ENCODE measurements at places on chromosomes 12 and 14. TPM values are rescaled to one million over a fixed set of nuclear protein-coding genes. Genes with fewer than 3 reads are reported as not detected.

The RFX4 gene
- total RNA-seq, result not detected

The NID2 gene
- total RNA-seq, result 69.5 TPM

The SLC6A15 gene
- total RNA-seq, result 2.3 TPM

The OTX2 gene
- total RNA-seq, result not detected

The LBHD2 gene
- not detected for total RNA-seq

The DTX1 gene
- 2.3 TPM for total RNA-seq

The LTB4R2 gene
- total RNA-seq, result 3.1 TPM

The CLEC14A gene
- 13.7 TPM for total RNA-seq

- H3K27me3 ChIP-seq, result no peaks in the 10 kb centered on the region
- peak; percentile 54 for ATAC-seq
- peak overlapping the region; percentile 76 for H3K27ac ChIP-seq
- peaks cover 17% of the 10 kb centered on the region for H3K4me1 ChIP-seq
- H3K4me3 ChIP-seq, result peak overlapping the region; percentile 19
Observed at GRCh38 chr12:92505254-92506231, 197.2 kb upstream of the PLEKHG7 start.

GRCh38 chr12:120240495-120240833 lies 25.1 kb downstream of the PXN start:
- no peak for ATAC-seq
- no peak overlapping the region for H3K4me3 ChIP-seq
- peaks cover 4% of the 10 kb centered on the region for H3K4me1 ChIP-seq
- H3K27ac ChIP-seq, result no peak overlapping the region
- H3K36me3 ChIP-seq, result no peaks in the 10 kb centered on the region
- no peaks in the 10 kb centered on the region for H3K27me3 ChIP-seq

DNA sequence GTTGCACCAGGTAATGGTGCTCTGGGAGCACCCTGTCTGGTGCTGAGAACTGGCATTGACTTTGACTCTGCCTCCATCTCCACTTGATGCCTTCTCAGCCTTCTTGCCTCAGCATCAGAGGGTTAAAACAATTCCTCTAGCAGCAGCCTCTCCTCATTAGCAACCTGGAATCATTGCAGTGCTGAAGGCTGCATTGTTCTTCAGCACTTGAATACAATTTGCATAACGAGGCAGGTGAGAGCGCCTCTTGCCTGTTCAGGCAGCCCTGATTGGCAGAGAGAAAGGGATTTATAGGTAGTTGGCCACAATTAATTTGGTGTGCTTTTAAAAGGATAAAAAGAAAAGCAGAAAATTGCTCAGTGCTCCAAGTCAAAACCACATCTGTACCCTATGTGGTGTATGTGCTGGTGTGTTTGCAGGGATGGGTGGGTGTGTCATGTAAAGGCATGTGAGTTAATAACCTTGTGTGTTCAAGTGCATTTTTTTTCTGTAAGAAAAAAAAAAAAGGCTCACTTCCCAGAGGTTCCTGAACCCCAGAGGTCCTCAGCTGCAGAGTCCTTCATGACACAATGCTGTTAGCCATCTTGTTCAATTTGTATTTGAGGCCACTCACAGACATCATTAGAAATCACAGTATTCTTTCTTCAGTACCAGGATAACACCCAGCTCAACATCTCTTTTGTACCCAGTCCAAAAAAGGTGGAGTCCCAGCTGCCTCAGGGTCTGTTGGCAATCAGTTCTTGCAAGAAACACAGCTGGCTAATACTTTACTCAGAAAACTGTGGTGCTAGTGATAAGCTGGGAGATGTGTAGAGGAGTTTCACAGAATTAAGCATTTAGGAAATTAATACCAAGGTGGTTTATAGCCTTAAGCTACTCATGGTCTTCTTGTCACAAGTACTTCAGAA lies 385.6 kb downstream of the GRIN2B start:
- no peaks in the 10 kb centered on the region for H3K27me3 ChIP-seq
- ATAC-seq, result no peak
- H3K4me3 ChIP-seq, result no peak overlapping the region
- H3K4me1 ChIP-seq, result no peaks in the 10 kb centered on the region

- H3K4me1 ChIP-seq, result peaks cover 43% of the 10 kb centered on the region
- peaks cover 5% of the 10 kb centered on the region for H3K36me3 ChIP-seq
- H3K27ac ChIP-seq, result peak overlapping the region; percentile 63
- no peaks in the 10 kb centered on the region for H3K27me3 ChIP-seq
Observed at GRCh38 chr12:14384783-14385638, 19.5 kb downstream of the ATF7IP start.

- no peaks in the 10 kb centered on the region for H3K36me3 ChIP-seq
- no peak for ATAC-seq
- no peak overlapping the region for H3K27ac ChIP-seq
- no peaks in the 10 kb centered on the region for H3K4me1 ChIP-seq
Observed at GRCh38 chr12:25780771-25781170, 177.7 kb upstream of the RASSF8 start.

DNA sequence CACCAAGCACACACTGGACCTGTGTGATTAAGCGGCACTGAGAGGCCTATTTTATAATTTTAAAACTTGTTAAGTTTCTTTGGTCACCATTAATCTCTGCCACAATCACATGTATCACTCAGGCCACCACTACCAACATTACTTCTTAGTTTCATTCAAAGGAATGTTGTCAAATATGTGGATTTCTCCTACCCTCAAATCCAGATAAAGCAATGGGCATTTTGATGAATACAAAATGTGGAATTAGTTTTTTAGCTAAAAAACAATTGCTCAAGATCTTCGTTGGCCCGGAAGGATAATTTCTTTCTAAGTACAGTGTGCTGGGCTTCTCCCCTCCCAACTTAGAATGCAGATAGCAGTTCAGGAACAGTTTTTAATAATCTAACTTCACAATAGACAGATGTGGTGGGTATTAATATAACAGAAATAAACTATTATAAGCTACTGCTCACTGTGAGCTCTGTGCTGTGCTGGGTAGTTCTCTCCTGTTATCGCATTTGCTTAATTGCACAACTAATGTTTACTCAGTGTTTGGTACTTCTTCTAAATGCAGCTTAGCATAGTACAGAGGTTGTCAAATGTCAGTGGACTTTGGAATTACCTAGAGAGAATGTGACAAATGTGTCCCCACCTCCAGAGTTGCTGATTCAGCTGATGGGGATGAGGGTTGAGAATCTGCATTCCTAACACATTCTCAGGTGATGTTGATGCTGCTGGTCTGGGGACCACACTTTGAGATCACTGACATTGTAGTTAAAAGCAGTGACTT lies 266.7 kb upstream of the AMIGO2 start:
- no peak for ATAC-seq
- H3K27ac ChIP-seq, result no peak overlapping the region
- no peaks in the 10 kb centered on the region for H3K27me3 ChIP-seq
- no peak overlapping the region for H3K4me3 ChIP-seq
- no peaks in the 10 kb centered on the region for H3K36me3 ChIP-seq

DNA sequence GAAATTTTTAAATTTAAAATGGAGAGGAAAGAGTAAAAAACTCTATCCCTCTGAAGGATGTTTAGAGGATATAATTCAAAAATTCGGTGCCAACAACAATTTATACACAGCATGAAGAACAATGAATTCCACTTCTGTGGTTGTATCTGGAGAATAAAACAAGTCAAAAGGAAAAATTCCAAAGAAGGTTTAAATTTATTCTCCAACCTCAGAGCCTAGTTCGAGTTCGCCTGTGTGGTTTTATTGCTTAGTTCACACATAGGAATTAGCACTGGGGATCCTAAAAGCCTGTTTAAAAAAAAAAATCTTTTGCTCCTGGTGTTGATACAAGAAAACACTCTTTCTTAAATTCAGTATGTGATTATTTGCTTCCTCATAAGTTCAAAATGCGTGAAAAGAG lies 79.2 kb downstream of the LLPH start:
- no peaks in the 10 kb centered on the region for H3K27me3 ChIP-seq
- H3K4me1 ChIP-seq, result no peaks in the 10 kb centered on the region
- no peaks in the 10 kb centered on the region for H3K36me3 ChIP-seq

GRCh38 chr12:41699658-41700057 lies 445.0 kb downstream of the GXYLT1 start:
- ATAC-seq, result no peak
- H3K4me1 ChIP-seq, result no peaks in the 10 kb centered on the region
- no peak overlapping the region for H3K4me3 ChIP-seq
- no peak overlapping the region for H3K27ac ChIP-seq
- no peaks in the 10 kb centered on the region for H3K36me3 ChIP-seq

GRCh38 chr14:65922142-65922541 lies 509.6 kb downstream of the FUT8 start:
- H3K27me3 ChIP-seq, result peaks cover 7% of the 10 kb centered on the region
- no peak overlapping the region for H3K4me3 ChIP-seq
- H3K36me3 ChIP-seq, result no peaks in the 10 kb centered on the region
- no peaks in the 10 kb centered on the region for H3K4me1 ChIP-seq
- H3K27ac ChIP-seq, result no peak overlapping the region

DNA sequence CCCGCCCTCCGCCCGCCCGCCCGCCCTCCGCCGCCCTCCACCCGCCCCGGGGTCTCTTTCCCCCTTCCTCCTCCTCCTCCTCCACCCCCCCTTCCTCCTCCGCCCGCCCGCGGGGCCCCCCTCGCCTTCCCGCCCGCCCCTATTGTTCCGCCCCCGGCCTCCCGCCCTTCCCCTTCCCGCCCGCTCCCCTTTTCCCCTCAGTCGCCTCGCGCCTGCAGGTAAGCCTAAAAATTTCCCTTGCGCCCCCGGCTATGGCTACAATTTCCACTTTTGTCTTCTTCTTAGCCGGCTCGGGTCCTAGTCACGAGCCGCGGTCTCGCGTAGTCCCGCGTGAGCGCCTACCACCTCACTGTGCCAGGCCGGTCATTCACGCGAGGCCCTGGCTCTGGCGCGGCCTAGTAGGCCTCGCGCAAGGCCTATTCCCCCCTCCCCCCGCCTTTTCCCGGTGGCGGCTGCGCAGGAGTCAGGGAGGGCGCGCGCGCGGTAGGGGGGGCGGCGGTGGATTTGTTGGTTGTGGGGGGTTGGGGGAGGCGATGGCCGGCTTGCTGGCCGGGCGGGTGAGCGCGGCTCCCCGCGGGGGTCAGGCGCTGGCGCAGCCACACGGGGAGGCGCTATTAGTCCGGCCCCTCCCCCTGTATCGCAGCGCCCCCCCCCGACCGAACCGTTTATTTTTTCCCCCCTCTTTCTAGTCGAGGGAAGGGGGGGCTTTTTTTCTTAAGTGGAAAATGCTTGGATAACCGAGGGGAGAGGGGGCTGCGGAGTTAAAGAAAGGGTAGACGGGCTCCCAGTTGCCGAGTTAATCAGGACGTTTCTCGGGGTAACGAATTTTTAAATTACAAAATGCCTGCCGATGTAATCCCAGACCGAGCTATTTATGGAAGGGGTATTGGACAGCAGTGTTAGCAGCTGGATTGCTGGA lies 516 bp downstream of the PCBP2 start:
- ATAC-seq, result peak; percentile 73
- H3K4me1 ChIP-seq, result peaks cover 20% of the 10 kb centered on the region
- H3K27ac ChIP-seq, result peak overlapping the region; percentile 96
- H3K4me3 ChIP-seq, result peak overlapping the region; percentile 77
- peaks cover 10% of the 10 kb centered on the region for H3K36me3 ChIP-seq

All from gastroesophageal sphincter (tissue), 4 donors.